Activated CD8-positive, alpha-beta memory T cell treated with anti-CD3 and anti-CD28 coated beads, Interleukin-2, amount 10 ng/mL, durations not matched to agents 7 days and 5 days (primary cell): ENCODE measurements at places on chromosomes 2 and 18. TPM values are rescaled to one million over a fixed set of nuclear protein-coding genes. Genes with fewer than 3 reads are reported as not detected.
A peak's percentile ranks its signal among the peaks of the same experiment; 100 is the strongest.

The MGAT4A gene
- total RNA-seq = 57.4 TPM

The CPSF3 gene
- total RNA-seq = 64.6 TPM

DNA sequence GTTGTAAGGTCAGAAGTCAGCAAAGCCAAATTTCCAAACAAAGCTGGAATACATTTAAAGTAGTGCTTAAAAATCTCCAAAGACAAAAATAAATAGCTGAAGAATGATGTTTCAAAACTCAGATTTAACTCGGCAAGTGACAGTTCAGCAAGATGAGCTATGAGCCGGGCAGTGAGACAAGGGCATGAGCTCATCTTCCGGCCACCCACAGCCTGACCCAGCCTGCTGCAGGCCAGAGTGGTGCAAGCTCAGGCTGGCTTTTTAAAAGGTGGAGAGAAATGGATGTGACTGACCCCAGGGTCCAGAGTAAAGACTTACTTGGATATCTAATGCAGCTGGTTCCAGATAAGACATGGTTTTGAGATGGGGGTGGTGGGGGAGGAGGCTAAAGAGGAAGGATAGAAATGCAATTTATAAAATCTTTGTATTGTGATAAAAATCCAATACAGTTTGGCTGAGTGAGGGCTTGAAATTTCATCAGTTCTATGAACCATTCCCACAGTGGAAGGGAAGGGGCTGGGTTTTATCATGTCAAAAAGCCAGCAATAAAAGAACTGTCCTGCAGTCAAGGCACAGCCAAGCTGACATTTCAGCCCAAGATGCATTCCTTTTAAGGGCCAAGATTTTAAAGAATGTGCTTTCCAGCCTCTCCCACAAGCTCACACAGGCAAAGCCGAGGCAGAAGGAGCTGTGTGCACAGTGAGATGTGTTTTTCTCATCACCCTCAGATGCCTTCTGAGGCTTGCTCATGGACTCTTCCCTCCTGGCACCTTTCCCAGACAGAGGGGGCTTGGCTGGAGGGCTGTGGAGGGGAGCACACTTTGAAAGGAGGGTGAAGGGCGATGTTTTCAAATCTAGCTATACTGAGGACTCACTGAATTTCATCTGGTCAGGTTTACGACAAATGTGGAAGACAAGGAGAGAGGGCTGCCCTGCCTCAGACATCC is 97.9 kb upstream of the KLHL29 start:
- H3K4me1 ChIP-seq = no peaks in the 10 kb centered on the region
- peaks cover 11% of the 10 kb centered on the region for H3K27me3 ChIP-seq
- H3K4me3 ChIP-seq = no peak overlapping the region

DNA sequence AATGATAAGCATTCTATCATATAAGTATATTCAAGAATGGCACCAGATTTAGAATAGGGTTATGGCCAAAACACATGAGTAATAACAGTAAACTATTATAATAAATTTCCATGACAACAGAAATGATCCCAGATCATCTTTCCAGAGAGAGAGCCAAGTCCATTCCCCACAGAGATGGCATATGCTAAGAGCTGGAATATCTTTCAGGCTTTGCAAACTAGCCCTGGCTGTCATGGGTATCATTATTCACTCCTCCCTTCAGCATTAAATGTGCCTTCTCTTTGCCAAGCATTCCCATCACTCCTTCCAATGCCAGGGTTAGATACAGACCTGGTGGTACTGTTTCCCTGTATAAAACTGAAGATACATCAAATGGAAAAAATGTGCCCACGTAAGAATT is 10.9 kb downstream of the FEZ2 start:
- H3K4me1 ChIP-seq = no peaks in the 10 kb centered on the region
- H3K36me3 ChIP-seq = peaks cover 43% of the 10 kb centered on the region
- no peak overlapping the region for H3K4me3 ChIP-seq
- no peak for DNase-seq
- no peaks in the 10 kb centered on the region for H3K27me3 ChIP-seq
- H3K27ac ChIP-seq = no peak overlapping the region

- peaks cover 10% of the 10 kb centered on the region for H3K36me3 ChIP-seq
- H3K27me3 ChIP-seq = peaks cover 5% of the 10 kb centered on the region
- peak within 1 kb of the TSS; percentile 94 for H3K4me3 ChIP-seq
- DNase-seq = peak; percentile 96
- H3K27ac ChIP-seq = peak within 1 kb of the TSS; percentile 98
Observed at GRCh38 chr2:74421221-74421870, at the start of the genes C2orf81 and WDR54. Gene C2orf81, minus strand, starts transcription at chr2:74421619. Its CDS starts 59 bp downstream, at chr2:74421560. Gene WDR54, plus strand, starts transcription at chr2:74421730. Its CDS starts 424 bp downstream, at chr2:74422154.

DNA sequence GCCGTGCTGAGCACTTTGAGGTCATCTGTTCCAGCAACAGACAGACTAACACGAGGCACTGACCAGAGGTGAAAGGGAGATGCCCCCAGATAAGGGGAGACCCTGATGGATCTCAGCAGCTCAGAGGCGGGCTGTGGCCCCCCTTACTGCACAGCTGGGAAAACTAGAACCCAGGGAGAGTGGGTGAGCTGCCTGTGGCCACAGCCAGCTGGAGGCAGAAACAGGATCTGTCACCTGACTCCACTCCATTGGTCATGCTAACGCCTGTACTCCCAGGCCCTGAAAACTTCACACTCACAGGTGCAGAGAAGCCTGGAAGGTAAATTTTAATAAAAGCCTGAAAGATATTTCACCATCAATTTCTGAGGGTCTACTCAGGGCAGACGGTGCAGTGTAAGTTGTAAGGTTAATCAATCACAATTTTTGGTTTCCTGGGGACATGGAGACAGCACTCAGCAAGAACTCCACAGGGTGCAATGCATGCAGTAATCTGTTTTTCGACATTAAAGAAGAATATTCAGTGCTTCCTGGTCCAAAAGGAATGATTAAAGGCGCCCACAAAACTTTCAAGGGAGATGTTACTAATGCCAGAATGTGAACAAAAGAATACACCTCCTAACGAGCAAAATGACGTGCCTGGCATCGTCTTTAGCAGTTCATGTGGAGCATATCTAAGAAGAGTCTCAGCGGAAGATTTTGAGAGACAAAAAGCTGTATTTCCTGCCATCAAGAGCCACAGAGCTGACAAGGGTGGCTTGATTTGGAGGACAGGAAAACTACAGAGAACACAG is 173.4 kb downstream of the EIPR1 start:
- no peaks in the 10 kb centered on the region for H3K36me3 ChIP-seq
- no peak for DNase-seq
- H3K27ac ChIP-seq = no peak overlapping the region
- H3K4me1 ChIP-seq = peaks cover 6% of the 10 kb centered on the region

DNA sequence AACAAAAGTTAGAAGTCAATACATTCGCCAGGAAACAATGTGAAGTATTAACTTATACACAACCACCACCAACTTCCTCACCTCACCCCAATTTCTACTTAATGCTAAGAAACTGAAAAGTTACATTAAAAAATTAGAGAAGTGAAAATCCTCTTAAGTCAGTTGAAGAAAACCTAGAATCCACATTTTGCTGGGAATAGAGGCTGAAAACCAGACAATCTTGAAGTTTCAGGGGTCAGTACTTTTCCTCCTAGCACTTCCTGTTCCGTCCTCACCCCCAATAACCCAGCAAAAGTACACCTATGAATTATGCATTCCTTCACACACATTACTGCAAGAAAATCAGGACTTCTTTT is 6.3 kb downstream of the YES1 start:
- H3K4me1 ChIP-seq = peaks cover 60% of the 10 kb centered on the region
- H3K27ac ChIP-seq = peak overlapping the region; percentile 88
- DNase-seq = no peak
- peaks cover 12% of the 10 kb centered on the region for H3K36me3 ChIP-seq
- H3K27me3 ChIP-seq = no peaks in the 10 kb centered on the region
- H3K4me3 ChIP-seq = peak overlapping the region; percentile 69

DNA sequence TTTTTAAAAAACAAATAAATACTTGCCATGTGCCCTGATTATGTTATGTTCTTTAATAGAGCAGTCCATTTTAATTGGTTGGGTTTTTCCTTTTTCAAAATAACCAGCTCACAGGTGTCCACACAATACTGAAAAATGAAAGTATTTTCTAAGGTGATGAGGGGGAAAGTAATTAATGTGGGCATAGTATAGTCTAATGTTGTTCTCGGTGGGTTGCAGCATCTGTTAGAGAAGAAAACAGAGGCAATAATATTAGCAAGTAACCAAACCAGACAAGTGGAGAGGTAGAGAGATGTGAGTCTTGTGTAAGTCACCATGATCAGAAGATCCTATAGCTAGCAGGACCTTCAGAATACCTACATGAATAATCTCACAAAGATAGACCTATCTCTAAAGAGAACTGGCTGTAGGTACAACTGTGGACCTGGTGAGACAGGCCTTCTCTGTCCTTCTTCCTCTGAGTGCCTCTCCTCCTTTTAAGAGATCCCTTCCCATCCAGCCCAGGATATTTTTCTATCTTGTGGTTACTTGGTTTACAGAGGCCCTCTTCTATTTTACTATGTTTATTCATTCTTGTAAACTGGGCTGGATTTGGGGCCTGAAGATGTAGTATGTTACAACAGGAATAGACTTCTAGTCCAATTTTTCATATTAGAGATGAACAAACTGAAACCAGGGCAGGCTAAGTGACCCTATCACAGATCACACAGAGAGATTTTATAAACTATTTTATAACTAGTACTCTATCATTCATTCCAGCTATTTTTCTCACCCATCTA is 67.1 kb upstream of the MSTN start:
- no peaks in the 10 kb centered on the region for H3K4me1 ChIP-seq
- H3K27ac ChIP-seq = no peak overlapping the region
- no peaks in the 10 kb centered on the region for H3K36me3 ChIP-seq
- no peak for DNase-seq
- H3K27me3 ChIP-seq = no peaks in the 10 kb centered on the region

DNA sequence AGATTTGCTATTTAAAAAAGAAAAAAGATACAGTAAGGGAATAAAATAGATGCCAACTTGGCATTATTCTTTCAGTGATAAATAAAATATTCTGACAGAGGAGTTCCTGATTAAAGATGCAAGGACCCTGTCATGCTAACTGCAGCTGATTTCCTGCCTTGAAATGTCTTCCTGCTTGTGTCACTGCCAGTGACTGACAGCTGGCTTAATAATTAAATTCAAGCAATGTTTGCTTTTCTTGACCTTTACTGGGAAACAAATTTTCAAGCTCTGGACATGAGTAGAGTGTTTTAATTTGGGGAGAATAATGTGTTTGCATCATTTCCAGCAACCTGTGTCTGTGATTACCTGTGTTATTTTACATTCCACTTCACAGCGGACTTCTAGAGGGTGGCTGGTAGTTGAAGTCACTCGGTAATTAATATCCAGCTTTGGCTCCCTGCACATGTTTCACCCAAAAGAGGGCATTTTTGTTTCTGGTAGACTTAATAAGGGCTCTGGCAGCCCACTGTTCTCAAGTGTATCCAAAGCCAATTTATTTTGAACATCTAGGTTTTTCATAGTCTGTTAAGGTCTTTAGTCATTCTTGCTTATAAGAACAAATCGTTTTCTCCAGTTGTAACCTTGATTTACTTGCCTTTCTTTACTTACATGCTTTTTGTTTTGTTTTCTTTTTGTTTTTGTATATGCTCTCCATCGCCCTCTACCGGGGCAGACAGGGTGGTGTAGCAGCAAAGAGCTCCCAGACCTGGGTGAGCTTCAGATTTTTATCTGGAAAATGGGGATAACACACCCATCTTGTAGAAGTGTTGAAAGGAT is 48.5 kb upstream of the PROKR1 start:
- peak overlapping the region; percentile 50 for H3K27ac ChIP-seq
- peak overlapping the region; percentile 27 for H3K4me3 ChIP-seq
- peaks cover 11% of the 10 kb centered on the region for H3K4me1 ChIP-seq
- peak; percentile 69 for DNase-seq

DNA sequence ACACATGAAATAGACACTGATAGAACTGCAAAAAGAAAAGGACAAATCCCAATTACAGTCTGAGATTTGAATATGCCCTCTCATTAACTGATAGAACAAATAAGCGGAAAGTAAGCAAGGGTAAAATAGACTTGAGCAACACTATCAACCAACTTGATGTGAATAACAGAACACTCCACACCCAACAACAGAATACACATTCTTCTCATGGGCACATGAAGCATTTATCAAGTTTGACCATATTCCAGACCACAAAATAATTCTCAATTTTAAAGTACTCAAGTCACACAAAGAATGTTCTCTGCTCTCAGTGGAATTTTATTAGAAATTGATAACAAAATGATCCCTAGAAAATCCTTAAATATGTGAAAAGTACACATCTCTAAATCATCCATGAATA is 19.0 kb downstream of the ETAA1 start:
- H3K4me1 ChIP-seq = no peaks in the 10 kb centered on the region
- H3K27ac ChIP-seq = no peak overlapping the region
- H3K4me3 ChIP-seq = no peak overlapping the region
- no peaks in the 10 kb centered on the region for H3K27me3 ChIP-seq
- DNase-seq = no peak

- H3K4me3 ChIP-seq = no peak overlapping the region
- no peaks in the 10 kb centered on the region for H3K4me1 ChIP-seq
- no peak for DNase-seq
- H3K36me3 ChIP-seq = peaks cover 2% of the 10 kb centered on the region
Observed at GRCh38 chr2:74676331-74676730, 22.3 kb downstream of the SEMA4F start.

- no peak for DNase-seq
- peaks cover 4% of the 10 kb centered on the region for H3K27me3 ChIP-seq
- H3K27ac ChIP-seq = no peak overlapping the region
- H3K36me3 ChIP-seq = no peaks in the 10 kb centered on the region
Observed at GRCh38 chr18:48695671-48696070, 156.8 kb downstream of the CTIF start.

GRCh38 chr2:188122985-188123384 is 168.7 kb upstream of the GULP1 start:
- no peaks in the 10 kb centered on the region for H3K36me3 ChIP-seq
- no peak overlapping the region for H3K27ac ChIP-seq
- H3K27me3 ChIP-seq = no peaks in the 10 kb centered on the region
- H3K4me3 ChIP-seq = no peak overlapping the region
- DNase-seq = no peak
- no peaks in the 10 kb centered on the region for H3K4me1 ChIP-seq
